ENCODE measurements at places on chromosomes 7 and 10. TPM values are rescaled to one million over a fixed set of nuclear protein-coding genes. Genes with fewer than 3 reads are reported as not detected.

SFRP5 gene
- total RNA-seq, result not detected

GRM8 gene
- total RNA-seq, result 0.09 TPM

CYP26C1 gene
- 0.47 TPM for total RNA-seq

CLDN3 gene
- total RNA-seq, result 0.09 TPM

ZPBP gene
- total RNA-seq, result not detected

ZNF488 gene
- 0.09 TPM for total RNA-seq

SMKR1 gene
- 0.28 TPM for total RNA-seq

Measured in endothelial cell of coronary artery (primary cell).